ENCODE measurements at places on chromosomes 6 and 20.

DNA sequence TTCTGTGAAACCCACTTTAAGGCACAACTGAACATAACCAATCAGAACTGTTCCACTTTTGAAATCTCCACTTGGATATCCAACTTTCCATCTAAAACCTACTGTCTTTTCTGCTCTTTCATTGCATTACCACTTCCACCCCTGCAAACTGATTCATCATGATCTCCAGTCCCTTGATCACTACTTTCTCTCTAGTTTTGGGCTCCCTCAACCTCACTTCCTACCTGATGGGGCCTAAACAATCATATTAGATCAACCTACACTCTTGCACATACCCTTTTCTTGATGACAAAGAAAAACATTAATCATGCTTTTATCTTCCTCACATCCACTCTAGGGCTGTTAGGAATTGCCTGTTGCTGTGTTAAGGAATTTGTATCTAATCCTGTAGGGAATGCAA, 137.6 kb downstream of the PDSS2 start:
- DNase-seq: no peak

- DNase-seq: no peak
Measured at GRCh38 chr6:129519750-129520149, 190.2 kb downstream of the ARHGAP18 start.

DNA sequence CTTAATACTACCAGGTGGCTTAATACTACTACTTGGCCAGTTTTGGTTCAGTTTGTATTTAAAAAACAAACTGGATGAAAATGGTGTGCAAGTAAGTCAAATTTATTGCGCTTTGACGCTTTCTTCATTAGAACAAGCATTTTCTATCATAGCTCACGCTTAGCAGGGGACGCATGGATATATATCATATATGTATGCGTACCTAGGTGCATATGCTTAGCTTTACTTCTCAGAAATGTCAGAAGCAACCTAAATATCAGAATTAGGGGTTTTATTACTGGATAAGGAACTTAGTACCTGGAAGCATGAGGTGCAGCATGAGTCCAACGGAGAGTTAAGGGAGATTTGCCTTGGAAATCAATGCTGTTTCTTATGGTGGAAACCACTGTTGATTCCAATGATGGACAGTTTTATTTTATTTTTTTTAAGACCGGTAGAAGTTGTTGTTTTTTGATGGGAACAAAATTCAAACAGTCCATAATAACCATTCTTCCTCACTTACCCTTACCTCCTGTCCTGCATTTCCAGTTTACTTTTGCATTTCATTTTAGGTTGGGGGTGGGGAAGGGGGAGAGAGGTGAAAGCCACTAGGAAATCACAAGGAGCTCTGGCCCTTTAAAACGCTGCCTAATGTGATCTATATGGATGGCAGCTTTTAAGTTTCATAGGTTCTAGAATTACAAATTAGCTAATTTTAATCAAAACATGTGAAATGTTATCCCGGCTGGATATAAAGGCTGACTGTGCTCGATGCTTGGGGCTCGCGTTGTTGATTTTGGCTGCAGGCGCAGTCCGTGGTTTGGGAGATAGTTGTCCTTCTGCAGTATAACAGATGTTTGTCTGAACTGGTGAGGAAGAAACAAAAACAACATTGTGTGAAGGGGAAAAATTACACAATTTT, 2.1 kb downstream of the SOBP start:
- DNase-seq: no peak

- DNase-seq: no peak
Measured at GRCh38 chr6:112886415-112886814, 539.3 kb downstream of the RFPL4B start.

DNA sequence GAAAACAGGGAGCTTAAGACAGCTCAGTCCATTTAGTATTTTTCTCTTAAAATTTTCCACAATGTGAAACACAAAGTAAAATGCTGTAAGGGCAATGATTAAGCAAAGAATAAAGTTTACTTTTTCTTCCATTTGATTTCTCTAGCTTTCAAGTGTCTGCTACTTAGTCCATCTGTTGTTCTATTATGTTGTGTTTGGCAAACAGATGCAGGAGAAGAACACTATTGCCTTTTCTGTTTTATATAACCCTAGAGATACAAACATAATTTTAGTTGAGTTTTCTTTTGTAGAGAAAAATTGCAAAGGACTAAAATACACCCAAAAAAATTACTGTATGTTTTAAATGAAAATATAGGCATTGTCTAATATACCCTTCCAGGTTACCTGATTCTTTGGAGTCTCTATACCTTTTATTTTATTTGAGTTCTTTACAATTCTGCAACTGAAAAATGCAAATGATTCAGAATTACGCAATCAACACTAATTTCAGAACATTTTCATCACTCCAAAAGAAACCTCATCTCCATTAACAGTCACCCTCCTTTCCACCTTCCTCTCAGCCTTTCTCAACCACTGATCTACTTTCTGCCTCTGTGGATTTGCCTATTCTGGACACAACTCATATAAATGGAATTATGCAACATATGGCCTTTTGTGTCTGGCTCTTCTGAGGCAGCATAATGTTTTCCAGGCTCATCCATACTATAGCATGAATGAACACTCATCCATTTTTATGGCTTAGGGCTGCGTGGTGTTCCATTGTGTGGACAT, 96.9 kb downstream of the MKKS start:
- DNase-seq: no peak

- no peak for DNase-seq
Measured at GRCh38 chr6:143637691-143638090, 40.1 kb upstream of the PHACTR2 start.

GRCh38 chr6:46510651-46511050, 19.4 kb upstream of the RCAN2 start:
- no peak for DNase-seq

GRCh38 chr6:62614442-62614841, 328.4 kb upstream of the KHDRBS2 start:
- no peak for DNase-seq

- no peak for DNase-seq
Measured at GRCh38 chr20:6868861-6869260, 101.4 kb downstream of the BMP2 start.

- no peak for DNase-seq
Measured at GRCh38 chr6:127210725-127211124, 55.9 kb upstream of the RNF146 start.

- DNase-seq: no peak
Measured at GRCh38 chr6:50681213-50681824, 32.0 kb upstream of the TFAP2D start.

DNA sequence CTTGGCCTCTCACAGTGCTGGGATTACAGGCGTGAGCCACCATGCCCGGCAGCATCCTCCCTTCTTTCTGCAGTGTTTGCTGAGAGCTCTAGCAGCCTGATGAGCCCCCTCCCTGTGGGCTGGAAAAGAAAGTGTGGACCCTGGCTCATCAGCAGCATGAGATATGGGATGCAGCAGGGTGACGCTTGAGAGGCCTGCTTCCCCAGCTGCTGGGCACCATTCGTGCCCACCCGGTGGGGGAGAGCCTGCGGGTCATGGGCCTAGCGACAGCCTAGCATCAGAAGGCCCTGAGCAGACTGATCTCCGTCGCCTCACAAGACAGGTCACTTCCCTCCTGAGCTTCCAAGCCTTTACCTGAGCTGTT, 16.0 kb upstream of the CCDC167 start:
- no peak for DNase-seq

DNA sequence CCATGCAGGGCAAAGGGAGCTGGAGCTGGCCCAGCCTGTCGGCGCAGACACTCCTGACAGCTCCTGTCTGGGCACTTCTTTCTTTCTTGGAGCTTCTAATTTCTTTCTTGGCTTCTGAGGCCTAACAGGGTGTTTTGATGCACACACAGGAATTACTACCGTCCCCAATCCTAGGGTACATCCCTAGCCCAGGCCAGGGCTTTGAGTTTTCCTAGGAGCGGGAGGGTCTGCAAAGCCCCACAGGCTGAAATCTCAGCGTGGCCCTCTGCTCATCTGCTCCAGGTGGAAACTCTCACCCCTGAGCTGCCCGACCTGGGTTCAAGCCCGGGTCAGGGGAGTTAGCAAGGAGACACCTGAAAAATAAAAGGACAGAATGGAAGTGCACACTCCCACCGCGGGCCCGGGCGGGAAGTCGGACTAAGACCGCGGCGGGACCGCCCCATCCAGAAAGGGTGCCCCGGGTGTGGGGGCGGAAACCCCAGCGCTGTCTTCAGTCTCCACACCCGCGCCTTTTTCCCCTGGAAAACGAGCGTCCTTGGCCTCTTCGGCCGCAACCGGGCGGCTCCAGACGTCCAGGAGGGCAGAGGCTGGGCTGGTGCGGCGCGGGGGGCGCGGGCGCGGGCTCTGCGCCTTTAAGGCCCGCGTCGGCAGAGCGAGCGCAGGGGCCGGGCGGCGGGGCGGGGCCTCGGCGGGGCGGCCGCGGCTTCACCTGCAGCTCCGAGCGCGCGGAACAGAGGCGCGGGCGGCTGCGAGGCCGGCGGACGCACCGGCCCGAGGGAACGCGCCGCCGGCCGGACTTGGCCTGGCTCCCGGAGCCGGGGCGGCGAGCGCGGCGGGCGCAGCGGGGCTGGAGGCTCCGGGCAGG, at the start of gene CDH4:
TSS of gene CDH4 (plus strand) at position 733 of the 865 bp plus-strand sequence.
- DNase-seq: no peak

- no peak for DNase-seq
Measured at GRCh38 chr6:43923376-43924221, 153.6 kb downstream of the VEGFA start.

DNA sequence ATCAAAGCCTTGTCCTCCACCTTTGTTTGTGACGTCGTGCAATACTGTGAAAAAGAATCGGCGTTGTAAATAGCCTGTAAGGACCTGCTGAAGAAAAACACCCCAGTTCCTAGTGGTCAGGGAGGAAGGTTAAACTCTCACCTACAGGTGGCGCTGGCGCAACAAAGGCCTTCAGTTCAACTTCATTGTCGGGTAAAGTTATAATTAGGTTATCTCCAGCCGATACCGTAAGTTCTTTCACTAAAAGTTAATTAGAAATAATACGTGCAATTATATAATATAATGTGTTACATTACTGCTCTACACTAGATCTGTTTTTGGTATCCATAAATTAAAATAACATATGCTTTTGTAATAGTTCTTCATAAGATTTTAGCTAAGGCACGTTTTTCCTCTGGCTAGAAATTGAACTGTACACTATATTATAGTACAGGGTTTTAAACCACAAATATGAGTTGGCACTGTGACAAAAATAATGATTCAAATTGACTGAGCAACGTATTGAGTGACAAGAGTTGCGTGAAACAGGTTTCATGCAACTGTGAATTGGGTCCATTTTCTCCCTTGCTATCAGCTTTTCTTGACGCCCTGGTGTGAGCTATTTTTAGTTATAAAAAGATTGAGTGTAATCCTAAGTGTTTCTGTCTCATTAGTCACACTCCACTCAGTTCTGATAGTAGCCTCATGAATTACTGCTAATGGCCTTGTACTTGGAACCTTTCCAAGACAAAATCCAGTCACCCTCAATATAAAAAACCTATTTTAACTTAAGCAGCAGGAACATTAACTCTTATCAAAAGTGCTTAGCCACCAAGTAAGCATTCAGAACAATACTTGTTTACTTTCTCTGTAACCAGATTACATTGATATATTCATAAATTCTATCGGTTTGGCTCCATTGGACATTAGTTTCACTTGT, 62.3 kb downstream of the KIAA0319 start:
- peak; percentile 49 for DNase-seq

GRCh38 chr6:167687116-167687725, 139.5 kb upstream of the AFDN start:
- no peak for DNase-seq

- no peak for DNase-seq
Measured at GRCh38 chr6:53539561-53539960, 5.3 kb downstream of the GCLC start.

DNA sequence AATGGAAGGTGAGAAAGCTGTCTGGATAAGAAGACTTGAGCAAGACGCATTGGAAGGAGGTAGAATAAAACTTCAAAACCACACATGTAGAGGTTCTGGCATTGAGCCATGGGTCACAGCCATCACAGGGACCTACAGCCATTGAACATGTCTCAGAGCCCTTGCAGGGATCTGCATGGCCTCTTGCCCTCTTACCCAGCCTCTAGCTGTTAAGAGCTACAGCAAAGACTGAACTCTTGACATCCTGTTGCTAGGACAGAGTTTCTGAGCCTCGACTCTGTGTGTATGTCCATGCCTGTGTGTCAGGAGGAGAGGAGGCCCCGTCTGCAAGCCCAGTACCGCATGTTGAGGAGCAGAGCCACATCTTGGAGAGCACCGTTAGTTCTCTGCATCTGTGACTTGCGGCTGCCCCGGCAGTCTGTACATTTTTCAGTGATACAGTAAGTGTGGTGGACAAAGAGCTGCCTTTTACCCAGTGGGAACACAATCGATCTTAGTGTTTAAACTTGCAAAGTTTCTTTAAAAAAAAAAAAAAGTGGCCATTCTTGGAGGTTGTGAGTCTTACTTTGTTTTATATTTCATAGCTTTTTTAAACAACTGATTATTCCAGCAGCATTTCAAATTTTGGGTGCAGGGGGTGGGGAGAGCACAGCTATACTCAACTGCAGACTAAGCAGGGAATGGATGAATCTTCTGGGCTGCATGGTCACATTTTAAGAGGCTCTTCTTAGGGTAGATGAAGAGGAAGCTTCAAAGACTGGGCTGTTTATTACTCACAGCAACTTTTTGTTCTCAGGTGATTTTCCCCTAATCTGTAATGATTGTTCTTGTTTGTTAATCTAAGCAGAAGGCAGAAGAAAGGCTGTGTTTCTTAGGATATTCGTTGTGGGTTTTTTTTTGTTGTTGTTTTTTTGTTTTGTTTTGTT, 88.5 kb downstream of the TBC1D7 start:
- DNase-seq: no peak

GRCh38 chr6:118881440-118882313, 12.3 kb upstream of the ASF1A start:
- no peak for DNase-seq

GRCh38 chr20:59120491-59120890, 43.1 kb upstream of the ZNF831 start:
- no peak for DNase-seq

- DNase-seq: no peak
Measured at GRCh38 chr6:113968472-113968871, 2.5 kb downstream of the HDAC2 start.

GRCh38 chr6:103154779-103155572, 1704.7 kb downstream of the HACE1 start:
- no peak for DNase-seq

GRCh38 chr6:44723439-44724197, 336.1 kb downstream of the CDC5L start:
- DNase-seq: no peak

GRCh38 chr6:14876778-14877613, 368.9 kb upstream of the JARID2 start:
- DNase-seq: no peak

GRCh38 chr6:43873806-43874714, 104.0 kb downstream of the VEGFA start:
- DNase-seq: no peak

GRCh38 chr6:134034961-134035822, 17.2 kb downstream of the SLC2A12 start:
- no peak for DNase-seq

Measured in activated T-helper 9 cell treated with anti-CD3 and anti-CD28 coated beads, Interleukin-2, amount 50 U/mL, for 16 hours (primary cell).